ENCODE measurements at places on chromosomes 4 and X. TPM values are rescaled to one million over a fixed set of nuclear protein-coding genes. Genes with fewer than 3 reads are reported as not detected.
A peak's percentile ranks its signal among the peaks of the same experiment; 100 is the strongest.

ARAP2 gene
- not detected for total RNA-seq

SYTL4 gene
- total RNA-seq: 7.9 TPM

TIGD4 gene
- total RNA-seq: not detected

ADH1B gene
- not detected for total RNA-seq

MAB21L2 gene
- total RNA-seq: not detected

AIMP1 gene
- 64.6 TPM for total RNA-seq

P2RY10 gene
- total RNA-seq: not detected

FANCB gene
- 7.0 TPM for total RNA-seq

SLC6A8 gene
- 32.4 TPM for total RNA-seq

TKTL2 gene
- total RNA-seq: not detected

MAGEB17 gene
- total RNA-seq: not detected

GRCh38 chr4:110781944-110782343 is 159.1 kb upstream of the PITX2 start:
- DNase-seq: no peak

DNA sequence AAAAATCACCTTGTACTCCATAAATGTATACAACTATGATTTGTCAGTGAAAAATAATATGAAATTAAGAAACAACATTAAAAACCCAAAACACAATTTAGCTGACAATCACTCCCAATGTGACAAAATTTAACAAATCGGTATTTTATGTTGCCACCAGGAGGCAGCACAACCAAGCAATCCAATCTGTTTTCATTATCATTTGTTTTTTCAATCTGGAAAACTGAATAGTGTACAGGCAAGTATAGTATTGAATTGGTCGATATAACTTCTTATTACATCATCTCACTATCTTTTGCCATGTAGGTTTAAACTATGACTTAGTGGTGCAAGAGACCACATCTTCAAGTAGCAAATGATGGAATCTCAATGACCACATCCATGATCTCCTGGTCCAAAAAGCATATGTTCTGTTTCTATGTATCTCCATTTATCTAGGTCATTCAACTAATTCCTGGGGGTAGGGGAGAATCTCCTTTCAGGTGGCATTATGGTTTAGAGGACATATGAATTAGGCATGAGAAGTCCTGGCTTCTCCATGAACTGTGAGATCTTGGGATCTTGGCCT is 112.9 kb upstream of the AGA start:
- DNase-seq: peak; percentile 22

GRCh38 chrX:11336201-11336600 is 43.0 kb downstream of the AMELX start:
- DNase-seq: no peak

DNA sequence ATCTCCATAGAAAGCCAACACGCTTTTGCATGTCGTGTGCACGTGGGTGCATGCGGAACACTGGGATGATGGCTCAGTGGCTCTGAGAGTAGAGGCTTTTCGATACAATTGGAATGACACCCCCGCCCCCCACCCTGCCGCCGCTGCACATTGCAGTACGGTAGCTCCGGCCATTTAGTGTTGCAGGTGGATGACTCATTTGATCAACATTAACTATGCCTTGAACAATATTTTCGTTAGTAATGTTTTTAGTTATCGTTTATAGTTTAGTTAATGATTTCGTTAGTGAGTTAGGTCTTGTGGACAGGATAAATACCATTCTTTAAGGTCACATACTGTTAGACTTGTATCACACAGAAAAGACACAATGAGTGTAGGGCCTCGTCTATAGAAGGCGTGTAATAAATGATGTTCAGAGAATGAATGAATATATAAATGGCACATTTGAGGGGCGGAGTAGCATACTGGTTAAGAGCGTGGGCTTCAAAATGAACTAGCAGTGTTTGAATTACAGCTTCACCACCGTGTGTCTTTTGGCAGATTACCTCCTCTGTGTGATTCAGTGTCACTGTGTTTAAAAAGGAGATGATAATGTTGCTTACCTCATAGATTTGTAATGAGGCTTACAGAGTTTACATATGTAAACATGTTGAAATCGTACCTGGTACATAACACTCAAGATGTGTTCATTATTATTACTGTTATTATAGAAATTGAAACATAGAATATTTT is 67.2 kb upstream of the TENM3 start:
- DNase-seq: no peak

DNA sequence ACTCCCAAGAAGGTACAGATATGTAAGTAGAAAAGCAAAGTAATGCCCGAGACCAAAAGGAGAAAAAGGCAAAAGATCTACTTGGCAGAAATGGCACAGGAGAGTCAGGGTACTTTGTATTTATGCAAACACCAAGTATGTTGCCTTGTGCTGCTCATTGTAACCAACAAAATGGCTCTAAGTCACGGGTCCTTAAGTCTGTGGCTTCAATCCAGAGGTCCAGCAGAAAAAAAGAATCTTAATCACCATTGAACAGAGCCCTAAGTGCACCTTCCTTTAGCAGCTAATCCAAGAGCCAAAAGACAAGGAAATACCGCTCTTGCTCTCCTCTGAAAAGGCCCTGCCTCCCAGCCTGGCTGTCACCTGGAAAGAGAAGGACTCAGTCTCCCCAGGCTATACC is 324.9 kb upstream of the PPARGC1A start:
- no peak for DNase-seq

DNA sequence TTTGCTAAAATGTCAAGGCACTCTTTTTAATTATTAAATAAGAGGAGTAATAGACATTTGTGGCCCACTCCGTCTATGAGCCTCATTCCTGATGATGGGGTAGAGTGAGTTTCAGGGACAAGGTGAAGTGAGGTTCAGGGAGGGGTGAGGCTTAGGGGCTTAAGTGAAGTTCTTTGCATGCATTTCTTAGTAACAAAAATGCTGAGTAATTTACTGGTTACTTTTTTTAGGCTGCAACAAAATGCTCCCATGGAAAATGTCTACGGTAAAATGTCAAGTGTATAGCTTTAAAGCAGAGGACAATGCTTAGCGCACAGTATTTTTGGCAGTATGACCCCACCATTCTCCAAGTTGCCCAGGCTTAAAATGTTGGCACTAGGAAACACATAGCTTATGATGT is 2.0 kb upstream of the USO1 start:
- no peak for DNase-seq

DNA sequence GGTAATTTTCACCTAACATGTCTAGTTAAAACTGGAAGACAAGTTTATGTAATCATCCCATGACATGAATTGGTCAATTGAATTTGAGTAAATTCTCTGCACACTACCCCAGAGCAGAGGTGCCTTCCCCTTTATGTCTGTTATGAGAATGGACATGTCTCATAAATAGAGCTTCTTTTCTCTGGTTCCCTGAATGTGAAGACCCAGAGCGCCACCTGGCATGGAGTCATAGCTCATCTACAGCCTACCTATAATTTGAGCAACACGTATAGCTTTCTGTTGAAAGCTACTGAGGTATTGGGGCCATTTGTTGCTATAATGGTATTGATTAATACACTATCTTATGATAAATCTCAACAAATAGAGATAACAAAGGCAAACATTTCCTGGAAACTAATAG is 626.5 kb upstream of the GALNTL6 start:
- no peak for DNase-seq

GRCh38 chr4:125572601-125573000 is 257.8 kb downstream of the FAT4 start:
- DNase-seq: peak; percentile 12

GRCh38 chrX:71667328-71668247 is at the start of gene LOC101059915:
Gene LOC101059915, plus strand, starts transcription at chrX:71667546.
- DNase-seq: no peak

DNA sequence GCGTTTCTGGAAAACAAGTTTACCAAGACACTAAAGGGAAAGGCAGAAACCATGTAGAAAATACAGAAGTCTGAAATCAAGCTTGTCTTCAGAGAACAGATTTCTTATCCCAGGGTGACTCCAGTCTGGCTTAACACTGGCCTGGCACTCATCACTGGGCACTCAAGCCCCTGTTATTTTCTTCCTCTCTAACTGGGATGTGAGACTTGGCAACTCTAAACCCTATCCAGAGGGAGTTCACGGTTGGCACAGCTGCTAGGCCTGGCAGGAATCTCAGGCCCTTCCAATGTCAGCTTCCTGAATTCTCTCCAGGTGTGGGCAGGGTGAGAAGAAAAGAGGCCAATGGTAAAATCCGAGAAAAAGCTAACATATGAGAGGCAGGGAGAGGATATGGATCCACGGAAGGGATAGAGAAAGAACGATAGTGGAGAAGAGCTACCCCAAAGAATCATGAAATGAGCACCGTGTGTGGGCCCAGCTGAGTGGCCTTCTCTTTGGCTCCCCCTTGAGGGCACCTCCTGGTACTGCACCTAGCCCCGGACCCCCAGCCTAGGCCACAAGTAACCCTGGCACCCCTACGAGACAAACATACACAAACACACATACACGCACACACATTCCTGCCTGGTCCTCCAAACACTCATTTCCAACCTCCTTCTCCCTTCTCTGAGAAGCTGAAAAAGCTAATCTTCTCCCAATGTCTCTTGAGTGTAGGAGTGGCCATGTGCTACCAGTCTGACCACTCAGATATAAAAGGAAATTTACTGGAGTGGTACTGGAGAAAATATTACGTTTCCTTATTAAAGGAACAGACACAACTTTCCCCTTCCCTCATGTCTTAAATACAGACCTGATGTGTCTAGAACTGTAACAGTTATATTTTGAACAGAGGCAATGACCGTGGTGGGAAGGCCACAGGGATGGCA is 16.6 kb upstream of the PTCHD1 start:
- DNase-seq: no peak

DNA sequence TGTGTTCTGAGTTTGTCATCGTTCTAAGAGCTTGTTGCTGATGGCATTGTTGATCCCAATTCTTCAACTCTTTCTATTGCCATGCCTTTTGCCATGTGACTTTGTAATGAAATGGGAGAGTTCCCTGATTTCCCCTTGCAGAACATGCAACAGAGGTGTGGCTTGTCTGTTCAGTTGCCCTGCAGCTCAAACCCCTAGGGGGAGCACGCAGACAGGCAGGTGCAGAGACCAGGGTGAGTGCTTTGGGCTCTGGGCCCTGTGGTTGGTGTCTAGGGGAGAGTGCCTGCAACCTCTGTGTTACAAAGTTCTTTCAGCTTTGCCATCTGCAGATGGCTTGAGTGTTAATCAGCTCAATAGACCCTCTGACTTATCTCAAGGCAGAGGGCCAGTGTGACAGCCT is 332.7 kb downstream of the MID1IP1 start:
- no peak for DNase-seq

- peak; percentile 55 for DNase-seq
Measured at GRCh38 chr4:182338746-182339145, 95.5 kb downstream of the TENM3 start.

DNA sequence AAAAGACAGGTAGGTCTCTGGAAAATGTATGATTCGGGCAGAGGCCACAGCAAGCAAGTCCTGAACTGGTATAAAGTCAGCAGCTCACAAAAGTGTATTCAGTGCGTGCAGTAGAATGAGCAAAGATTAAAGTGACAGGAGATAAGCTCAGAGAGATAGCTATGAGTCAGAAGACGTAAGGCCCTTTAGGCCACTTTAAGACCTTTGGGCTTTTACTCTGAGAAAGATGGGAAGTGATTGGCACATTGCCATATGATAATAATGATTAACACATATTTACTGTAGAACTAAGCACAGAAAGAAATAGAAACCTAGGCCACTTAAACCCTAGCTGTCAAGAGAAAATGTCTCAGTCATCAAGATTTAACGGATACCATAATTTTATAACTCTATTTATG is 51.7 kb downstream of the TBCK start:
- DNase-seq: no peak

DNA sequence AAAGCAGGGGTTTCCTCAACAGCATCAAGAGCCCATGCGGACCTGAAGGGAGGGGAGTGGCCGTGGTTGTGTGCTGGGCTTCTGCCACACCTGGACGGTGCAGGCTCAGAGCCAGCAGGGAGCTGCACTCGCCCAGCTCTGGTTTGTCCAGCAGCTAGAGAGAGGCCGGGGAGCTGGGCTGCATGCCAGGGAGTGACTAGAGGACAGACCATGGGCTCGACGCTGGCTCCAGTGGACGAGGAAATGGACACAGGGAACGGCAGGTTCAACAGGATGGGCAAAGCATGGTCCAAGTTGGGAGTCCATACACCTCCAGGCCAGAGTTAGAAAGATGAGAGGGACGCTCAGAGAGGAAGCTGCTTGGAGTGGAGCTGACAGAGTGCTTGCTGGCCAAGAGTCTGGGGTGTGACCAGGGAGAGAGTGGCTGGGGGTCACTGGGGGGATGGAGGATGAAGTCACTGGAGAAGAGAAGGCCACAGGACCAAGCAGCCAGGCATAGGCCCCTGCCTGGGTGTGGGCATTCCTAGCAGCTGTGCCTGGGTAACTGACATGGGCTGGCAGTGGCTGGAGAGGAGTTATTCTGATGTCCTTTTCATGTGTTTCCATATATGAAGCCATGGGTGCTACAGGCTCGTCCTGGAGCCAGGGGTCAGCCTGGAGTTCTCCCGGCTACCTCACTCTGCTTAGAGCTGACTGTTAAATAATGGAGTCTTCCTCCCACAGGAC is 42.8 kb downstream of the HTT-AS start:
- no peak for DNase-seq

DNA sequence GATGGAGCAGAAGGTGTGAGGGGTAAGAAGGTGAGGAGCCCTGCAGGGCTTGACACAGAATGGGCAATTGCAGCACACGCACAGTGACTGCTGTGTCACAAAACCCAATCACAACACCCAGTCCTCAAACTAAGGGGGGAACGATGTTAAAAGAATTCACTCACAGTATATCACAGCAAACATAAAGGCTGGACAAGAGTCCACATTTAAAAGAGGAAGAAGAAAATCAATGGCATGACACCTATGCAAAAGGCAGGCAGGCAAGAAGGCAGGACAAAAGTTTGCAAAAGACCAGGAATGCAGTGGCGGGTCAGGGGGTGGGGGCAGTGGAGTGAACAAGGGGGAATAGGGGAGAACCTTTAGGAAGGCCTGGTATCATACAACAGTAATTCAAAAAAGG is 77.7 kb downstream of the CDS1 start:
- DNase-seq: no peak

- peak; percentile 44 for DNase-seq
Measured at GRCh38 chr4:52984462-52984881, 122.4 kb downstream of the RASL11B start.

DNA sequence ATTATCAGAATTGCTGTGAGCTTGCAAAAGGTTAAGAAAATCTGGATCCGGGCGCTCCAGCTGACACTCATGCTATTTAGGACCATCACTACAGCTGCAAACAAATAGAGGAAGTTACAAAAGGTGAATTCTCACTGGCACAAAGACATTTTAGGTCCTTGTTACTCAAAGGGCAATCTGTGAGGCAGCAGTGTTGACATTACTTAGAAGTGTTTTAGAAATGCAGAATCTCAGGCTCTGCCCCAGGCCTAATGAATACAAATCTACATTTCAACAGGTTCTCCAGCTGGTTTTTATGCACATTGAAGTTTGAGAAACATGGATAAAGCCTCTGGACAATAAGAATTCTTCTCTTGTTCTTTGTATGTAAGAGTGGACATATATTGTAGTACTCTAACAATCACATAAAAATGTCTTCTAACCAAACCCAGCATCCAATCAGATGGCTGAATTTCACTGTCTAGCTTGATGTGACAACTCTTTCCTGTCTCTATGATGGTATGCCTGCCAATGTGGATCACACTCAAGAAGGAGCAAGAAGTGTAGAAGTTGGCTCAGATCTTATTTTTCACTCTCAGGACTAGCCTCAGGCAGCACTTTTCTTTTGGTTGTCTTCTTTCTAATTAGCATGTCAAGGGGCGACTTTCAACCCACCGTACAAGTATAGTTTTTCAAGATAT is 18.8 kb downstream of the SLC7A11 start:
- no peak for DNase-seq

- DNase-seq: no peak
Measured at GRCh38 chrX:23332101-23332887, 2.4 kb upstream of the PTCHD1 start.
